ENCODE measurements at places on chromosomes 11 and 22. TPM values are rescaled to one million over a fixed set of nuclear protein-coding genes. Genes with fewer than 3 reads are reported as not detected.

Gene UBQLNL
- polyA plus RNA-seq = not detected

Gene HPX
- not detected for polyA plus RNA-seq

Gene OR51I1
- not detected for polyA plus RNA-seq

Gene TOLLIP
- 43.2 TPM for polyA plus RNA-seq

Gene RIMBP3C
- not detected for polyA plus RNA-seq

Gene SCO2
- 2.0 TPM for polyA plus RNA-seq

Gene IRF7
- polyA plus RNA-seq = 28.5 TPM

Gene NXPE1
- polyA plus RNA-seq = not detected

Gene TSPAN18
- polyA plus RNA-seq = 1.6 TPM

Gene PHF5A
- polyA plus RNA-seq = 25.8 TPM

Gene KRTAP5-11
- polyA plus RNA-seq = not detected

Gene OR5AN1
- polyA plus RNA-seq = not detected

Gene PAX6
- not detected for polyA plus RNA-seq

Gene TBX10
- not detected for polyA plus RNA-seq

Gene ADAMTS8
- not detected for polyA plus RNA-seq

Gene ANO1
- not detected for polyA plus RNA-seq

Gene BSX
- not detected for polyA plus RNA-seq

Gene GAL3ST3
- polyA plus RNA-seq = not detected

Gene CRYBA4
- not detected for polyA plus RNA-seq

Gene KCNJ1
- polyA plus RNA-seq = 0.20 TPM

Gene MPEG1
- 96.5 TPM for polyA plus RNA-seq

Gene KMT2A
- 16.7 TPM for polyA plus RNA-seq

Gene NFAM1
- polyA plus RNA-seq = 0.61 TPM

Gene LRRC74B
- polyA plus RNA-seq = not detected

Gene FGF3
- polyA plus RNA-seq = not detected

Data from naive B cell (primary cell).